ENCODE measurements at places on chromosomes 7 and 10.

- no peak for DNase-seq
Observed at GRCh38 chr7:16098585-16099179, 322.7 kb downstream of the CRPPA start.

GRCh38 chr7:108181073-108181985 is 51.2 kb upstream of the LAMB4 start:
- DNase-seq = peak; percentile 31

DNA sequence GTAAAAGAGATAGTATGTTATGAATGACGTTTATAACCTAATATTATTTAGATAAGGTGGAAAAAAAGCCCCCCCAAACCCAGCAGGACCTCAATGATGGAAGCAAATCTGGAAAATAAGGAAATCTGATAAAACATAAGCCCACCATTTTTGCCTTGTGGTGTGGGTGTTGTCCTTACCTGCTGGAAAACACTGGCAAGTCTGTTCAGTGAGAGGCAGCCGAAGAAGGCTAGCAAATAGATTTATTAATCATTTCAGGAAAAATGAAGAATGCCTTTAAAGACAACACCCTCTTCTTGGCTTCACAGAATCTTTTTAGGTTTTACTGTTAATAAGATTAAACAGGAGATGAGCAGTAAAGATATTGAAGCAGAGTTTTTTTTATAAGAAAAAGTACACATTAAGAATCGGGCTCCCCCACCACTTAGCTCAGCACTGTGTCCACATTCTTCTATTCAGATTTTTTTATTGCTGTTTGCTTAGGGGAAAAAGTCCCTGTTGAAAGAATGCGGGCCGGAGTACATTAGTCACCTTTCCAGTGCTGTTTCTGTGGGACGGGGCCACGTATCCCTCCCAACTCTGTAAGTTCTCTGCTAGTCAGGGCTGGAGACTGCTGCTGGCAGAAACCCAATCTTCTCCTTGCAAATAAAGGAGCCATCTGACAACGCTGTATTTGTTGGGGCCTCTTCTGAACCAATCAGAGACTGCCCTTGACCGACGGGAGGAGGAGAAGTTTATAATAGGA is 104.1 kb downstream of the EVX1 start:
- DNase-seq = no peak

DNA sequence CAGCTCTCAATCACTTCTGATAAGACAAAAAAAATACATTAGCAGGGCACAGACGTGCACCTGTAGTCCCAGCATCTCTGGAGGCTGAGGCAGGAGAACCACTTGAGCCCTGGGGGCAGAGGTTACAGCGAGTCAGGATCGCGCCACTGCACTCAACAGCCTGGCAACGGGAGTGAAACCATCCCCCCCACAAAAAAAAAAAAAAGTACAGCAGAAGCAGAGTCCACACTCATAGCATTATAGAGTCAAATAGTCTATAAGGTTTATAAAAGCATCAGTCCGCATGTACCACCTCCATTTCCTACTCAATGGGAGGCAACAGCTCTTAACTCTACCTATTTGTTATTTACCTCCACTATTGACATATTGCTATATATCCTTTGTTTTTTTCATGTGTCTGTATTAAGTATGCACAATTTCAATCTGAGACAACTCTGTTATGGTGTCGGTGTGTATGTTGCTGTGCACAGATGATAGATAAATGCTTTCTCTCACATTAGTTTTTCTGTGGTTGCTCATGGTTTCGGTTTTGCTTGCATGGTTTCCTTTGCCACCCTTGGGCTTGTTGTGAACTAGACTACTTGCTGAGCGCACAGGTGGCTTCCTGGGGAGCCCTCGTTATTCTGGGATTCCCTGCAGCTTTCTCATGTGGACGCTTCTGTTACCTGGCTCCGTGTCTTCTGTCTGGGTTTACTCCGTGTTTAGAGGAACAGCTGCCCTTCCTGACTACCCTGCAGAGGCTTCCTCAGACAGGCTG is 40.4 kb downstream of the PROSER2 start:
- peak; percentile 55 for DNase-seq

- no peak for DNase-seq
Observed at GRCh38 chr10:82505009-82505408, 630.0 kb downstream of the NRG3 start.

- no peak for DNase-seq
Observed at GRCh38 chr10:70650104-70650503, 22.2 kb upstream of the ADAMTS14 start.

DNA sequence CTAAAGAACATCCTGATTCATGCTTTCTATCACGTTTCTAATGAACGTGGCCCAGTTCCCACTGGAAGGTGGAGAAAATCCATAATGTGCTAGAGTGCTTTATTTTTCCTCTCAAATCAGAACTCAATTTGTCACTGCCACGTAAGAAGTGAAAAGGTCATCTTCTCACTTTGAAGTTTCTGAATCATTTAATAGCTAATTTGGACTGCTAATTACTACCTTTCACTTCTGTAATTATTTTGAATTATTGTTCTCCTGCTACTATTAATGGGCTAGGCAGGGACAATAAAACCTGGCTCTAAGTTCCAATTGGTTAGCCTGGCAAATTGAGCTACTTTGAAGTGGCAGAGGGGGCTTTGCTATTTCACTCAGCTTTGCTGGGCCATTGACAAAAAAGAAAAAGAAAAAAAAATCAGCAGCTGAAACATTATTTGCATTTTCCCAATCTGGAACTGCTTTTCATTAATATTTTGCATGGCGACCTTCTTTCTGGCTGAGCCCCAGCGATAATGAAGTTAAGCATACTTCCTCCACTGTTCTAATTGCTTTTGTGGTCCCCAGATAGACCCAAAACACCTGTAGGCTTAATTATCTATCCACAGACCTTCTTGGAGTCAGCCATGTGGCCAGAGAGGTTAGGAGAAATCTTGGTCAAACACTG is 264.2 kb downstream of the SEC23IP start:
- no peak for DNase-seq

GRCh38 chr10:76942628-76943416 is 694.8 kb downstream of the KCNMA1 start:
- no peak for DNase-seq

- no peak for DNase-seq
Observed at GRCh38 chr7:4022265-4022664, 659.8 kb upstream of the FOXK1 start.

DNA sequence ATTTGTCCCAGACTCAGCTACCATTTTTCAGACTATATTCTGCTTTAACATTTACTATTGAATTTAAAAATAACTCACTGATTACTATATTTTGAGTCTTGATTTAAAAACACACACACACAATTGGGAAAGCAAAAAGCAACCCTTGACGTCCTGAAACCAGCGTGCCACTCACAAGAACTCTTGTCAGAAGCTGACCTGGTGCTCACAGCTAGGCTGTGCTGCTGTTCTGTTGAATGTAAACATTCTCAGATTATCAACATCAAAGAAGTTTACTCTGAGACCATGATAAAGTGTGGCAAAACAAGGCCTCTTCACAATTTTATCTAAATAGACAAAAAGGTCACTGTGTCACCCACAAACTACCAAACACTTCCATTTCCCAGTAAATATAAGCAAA is 62.6 kb upstream of the CACNA2D1 start:
- no peak for DNase-seq

DNA sequence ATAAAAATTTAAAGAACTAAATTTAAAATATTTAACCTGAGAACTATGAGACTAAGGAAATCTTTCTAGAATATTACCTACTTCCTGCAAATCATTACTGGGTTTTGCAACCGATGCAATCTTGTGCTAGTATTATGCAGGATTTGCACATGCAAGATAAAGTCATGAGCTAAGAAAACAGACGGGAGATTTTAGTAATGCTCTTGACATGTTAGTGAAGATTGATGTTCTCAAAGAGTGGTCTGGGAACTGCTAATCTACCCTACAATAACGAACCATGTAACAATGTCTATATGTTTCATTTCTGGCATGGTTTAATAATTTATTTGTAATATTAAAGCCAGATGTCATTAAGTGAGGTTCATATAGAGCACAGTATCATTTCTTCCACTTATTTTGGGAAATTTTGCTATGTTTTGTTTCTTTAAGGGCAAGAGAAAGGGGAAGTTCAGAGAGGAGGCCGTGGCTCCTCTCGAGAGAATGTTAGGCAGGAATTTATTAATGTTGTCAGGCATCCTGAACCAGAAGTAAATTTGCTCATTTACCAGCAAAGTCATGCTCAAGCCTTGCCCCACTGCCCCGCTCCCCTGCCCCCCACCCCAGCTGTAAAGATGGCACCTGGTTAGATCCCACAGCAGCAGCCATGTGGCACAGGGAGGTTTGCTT is 22.8 kb downstream of the LRRC17 start:
- no peak for DNase-seq

GRCh38 chr7:123242467-123243092 is 42.8 kb upstream of the SLC13A1 start:
- no peak for DNase-seq

Data from CD4-positive, alpha-beta T cell treated with Interleukin-10 for 1 hour (primary cell).